Stimulated activated CD4-positive, alpha-beta T cell treated with anti-CD3 and anti-CD28 coated beads, TNF-alpha, amount 100 ng/mL, for 48 hours (primary cell): ENCODE measurements at places on chromosomes 2 and 18.

GRCh38 chr18:49560624-49561288 is 1.1 kb upstream of the LIPG start:
- no peak for DNase-seq

DNA sequence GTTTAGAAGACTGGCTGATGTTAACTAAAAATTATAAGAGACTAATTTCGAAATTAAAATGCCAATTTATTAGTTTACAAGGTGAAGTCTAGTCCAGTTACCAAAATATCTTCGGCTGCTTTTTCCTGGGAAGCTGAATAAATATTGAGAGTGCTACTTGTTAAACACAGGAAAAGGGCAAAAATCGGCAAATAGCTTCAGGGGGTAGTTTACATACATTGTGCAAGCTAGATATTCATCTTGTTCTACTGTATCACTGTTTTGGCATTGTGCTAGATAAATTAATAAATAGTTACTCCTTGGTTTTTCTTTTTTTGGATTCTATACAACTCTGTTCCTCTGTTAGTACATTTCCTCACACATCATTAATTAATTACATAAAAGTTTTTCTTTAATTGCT is 29.3 kb downstream of the NHEJ1 start:
- DNase-seq = no peak

DNA sequence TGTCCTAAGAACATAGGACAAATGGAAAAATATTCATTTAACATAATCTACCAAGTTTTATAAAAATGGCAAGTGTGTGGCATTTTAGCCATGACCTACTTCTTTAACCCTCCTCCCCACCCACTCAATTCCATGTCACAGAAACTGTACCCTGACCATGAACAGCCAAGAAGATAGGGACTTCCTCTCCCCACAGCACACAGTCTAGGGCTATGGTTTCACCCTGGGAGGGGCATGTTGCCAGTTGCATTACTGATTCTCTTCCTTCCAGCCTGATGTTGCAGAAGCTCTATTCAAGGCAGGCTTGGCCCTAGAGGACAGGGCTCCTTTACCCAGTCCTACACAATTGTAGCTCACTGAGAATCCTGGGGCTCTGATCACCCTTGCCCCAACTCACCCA is 153.6 kb upstream of the KLF7 start:
- no peak for DNase-seq

GRCh38 chr2:17894005-17894404 is 15.5 kb downstream of the KCNS3 start:
- DNase-seq = no peak

DNA sequence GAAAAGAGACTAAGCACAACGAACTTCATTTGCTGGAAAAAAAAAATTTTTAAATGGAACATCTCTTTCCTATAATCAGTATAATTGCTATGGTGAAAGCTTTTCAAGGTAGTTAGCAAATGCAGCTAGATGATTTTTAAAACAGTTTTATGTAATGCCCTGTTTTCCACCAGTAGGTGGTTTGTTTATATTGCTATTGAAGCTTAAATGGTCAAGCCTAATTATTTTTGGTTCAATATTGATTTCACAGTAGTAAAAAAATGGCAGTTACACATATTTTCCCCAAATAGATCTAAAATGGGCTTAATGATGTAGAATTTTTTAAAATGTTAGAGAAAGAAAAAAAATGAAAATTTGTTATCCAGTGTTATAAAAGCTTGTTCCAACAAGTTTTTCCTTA is 70.2 kb downstream of the CDH19 start:
- no peak for DNase-seq

GRCh38 chr18:42069036-42069435 is 114.0 kb downstream of the PIK3C3 start:
- no peak for DNase-seq

GRCh38 chr18:33751613-33752221 is 173.7 kb downstream of the ASXL3 start:
- DNase-seq = no peak

DNA sequence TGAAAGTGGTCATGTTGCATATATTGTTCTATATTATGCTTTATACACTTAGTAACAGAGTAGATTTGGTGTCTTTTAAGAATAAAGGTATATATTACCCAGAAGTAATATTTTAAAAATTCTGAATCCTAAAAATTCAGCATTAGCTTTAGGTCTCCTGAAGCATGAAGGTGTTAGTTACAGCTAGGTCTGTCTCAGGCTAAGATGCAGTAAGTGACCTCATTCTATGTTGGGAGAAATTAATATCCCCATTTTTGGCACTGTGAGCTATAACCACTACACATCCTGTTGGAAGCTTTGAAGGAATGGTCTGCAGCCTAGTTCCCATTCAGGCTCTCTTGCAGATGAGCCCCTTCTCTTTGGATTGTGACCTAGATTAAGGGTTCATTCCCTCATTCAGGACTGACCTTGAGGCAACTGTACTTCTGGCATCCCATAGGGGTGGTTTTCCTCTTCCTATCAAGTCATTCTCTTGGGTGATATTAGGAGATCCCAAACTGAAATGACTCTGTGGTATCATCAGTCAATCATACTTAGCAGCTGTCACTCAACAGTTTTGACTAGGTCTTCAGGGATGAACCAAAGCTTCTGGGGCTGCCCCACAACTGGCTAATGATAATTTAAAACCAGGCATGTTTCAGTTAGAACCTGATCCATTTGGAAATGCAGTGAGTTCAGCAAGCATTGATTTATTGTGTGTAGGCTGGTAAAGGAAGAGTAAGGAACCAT is 117.7 kb downstream of the GPD2 start:
- DNase-seq = no peak

GRCh38 chr2:30684996-30685395 is 122.2 kb downstream of the CAPN13 start:
- no peak for DNase-seq

- DNase-seq = no peak
These were observed 5.3 kb downstream of the NGEF start for GRCh38 chr2:233007739-233008138.

- no peak for DNase-seq
These were observed 56.2 kb downstream of the STRADB start for GRCh38 chr2:201507725-201508124.

DNA sequence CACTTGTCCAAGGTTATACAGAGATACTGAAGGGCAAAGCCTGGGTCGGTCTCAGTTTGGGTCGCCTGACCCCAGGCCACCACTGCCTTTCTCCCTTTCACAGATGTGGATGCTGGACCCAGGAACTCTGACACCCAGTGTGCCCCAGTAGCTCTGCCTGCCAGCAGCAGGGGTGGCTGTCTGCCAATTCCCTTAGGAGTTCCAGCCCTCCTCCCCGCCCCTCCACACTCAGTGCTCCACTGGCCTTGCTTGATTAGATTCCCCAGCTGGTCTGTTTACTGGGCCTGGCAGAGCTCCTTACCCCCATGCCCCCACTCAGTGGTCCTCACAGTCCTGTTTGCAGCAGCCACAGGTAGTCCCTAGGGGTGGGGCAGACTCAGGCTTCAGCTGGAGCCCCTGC is 75.5 kb downstream of the NPAS2 start:
- no peak for DNase-seq

DNA sequence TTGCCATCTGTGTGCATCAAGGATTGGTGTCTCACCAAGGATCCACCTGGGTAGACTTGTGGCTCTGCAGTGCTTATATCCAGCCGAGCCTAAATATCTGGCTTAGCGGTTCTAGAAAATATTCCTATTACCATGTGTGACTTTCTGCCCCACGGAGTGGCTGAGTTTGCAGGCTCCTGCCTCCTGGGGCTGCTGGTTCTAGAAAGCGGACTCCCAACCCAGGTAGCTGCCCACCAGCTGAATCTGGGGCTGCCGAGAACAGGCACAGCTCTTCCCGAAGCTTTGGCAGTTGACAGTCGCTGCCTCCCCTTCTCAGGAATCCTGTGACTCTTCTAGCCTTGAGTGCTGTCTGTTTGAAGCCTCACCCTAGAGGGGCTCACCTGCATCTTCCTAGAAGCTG is 104.6 kb downstream of the TPGS2 start:
- DNase-seq = no peak

- no peak for DNase-seq
These were observed 18.7 kb upstream of the RAPH1 start for GRCh38 chr2:203553784-203554183.

DNA sequence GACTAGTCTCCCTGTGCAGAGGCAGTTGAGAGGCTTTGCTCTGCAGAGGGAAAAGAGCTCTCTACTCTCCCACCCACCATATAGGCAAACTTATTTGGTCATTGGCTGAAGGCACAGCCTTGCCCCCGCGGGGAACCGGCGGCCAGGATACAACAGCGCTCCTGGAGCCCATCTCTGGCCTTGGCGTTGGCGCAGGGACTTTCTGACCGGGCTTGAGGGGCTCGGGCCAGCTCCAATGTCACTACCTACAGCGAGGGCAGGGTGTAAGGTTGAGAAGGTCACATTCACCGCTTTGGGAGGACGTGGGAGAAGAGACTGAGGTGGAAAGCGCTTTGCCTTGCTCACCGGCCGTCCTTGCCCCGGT is 2.2 kb downstream of the ONECUT2 start:
- no peak for DNase-seq

- DNase-seq = no peak
These were observed 9.8 kb upstream of the ZCCHC2 start for GRCh38 chr18:62512996-62513395.

DNA sequence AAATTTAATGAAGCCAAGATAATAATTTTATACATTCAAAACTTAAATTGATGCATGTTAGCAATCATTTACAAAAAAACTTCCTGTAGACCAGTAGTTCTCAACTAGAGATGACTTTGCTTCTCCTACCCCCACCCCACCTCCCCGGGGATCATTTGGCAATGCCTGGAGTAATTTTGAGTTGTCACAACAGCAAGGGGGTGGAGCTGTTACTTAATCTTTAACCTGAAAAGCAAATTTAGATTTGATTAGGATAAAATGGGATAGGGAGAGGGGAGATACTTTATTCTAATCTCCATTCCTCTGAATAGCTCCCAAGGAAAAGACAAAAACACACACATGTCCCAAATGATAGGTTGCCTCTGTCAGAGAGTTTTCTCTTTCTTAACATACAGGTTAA is 4.2 kb downstream of the SLC40A1 start:
- no peak for DNase-seq

- DNase-seq = no peak
These were observed 254.5 kb downstream of the DSEL start for GRCh38 chr18:67261931-67262552.

- DNase-seq = no peak
These were observed 2.1 kb downstream of the GATA6 start for GRCh38 chr18:22171258-22172119.

DNA sequence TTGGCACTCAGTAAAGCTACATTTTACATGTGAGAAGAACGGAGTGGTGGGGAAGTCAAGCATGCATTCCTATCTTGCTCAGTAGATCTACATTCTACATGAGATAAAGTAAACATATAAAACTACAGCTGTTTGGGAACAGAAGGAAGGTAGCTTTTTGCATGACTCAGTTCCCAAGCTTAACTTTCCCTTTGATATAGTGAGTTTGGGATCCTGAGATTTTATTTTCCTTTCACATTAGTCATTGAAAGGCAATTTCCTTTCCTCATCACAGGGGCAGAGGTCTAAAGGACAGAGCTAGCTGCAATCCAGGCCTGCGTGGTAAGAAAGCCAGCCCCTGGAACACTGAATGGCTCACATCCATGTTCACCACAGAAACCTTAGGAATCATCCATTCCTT is 257.2 kb downstream of the SRBD1 start:
- no peak for DNase-seq

DNA sequence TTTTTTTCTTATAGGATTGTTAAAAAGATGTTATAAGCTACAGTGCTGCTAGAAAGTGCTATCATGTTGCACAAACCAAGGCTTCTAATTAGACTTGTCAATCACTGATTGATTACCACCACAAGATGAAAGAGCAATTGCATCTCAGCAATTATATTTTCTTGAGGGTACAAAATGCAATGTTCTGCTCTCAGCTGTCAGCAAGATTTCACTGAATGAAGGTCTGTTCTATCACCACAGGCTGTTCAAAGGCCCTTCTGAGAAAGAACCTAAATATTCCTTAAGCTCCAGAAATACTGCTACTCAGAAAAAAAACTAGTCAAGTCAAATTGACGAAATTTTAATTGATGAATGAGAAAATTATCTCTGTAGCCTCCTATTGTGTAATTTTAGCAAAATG is 301.9 kb upstream of the KYNU start:
- no peak for DNase-seq

DNA sequence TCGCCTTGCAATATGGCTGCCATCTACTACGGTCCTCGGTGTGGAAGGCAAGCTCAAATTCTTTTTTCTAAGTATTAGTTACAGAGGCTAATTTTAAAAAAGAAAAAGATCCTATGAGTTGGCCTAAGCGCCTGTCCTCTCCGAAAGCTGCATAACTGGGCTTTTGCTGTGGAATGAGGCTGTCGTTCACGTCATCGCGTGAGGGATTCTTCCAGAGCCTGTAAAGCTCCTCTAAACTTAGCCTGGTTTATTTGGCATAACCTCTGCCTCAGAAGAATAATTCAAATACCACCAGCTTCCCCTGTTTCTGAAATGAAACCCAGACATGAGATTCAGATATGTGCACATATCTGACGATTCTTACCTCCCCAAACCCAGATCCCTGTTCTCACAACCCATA is 187.4 kb downstream of the DNER start:
- no peak for DNase-seq

DNA sequence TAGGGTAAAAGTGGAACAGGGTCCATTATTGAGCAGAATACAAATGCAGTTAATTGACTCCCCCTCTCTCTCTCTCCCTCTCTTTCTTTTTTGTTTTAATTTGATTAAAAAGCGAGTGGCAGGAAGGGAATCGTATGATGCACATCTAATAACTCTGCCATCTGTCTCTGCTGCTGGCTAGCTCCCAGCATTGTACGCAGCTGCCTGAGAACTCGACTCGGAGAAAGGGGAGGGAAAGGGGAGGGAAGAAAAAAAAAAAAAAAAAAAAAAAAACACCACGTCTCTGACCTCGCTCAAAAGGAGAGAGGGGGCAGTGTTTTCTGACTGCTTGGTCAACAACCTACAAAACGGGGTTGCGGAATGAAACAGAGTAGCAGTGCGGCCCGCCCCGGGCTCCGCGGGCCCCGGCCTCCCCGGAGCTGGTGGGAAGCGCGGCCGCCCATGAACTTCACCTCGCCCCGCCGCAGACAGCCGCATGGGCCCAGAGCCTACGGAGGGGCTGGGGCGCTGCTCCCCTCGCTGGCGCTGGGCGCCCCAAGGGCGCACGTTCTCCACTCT is 265.7 kb downstream of the TCF4 start:
- no peak for DNase-seq

GRCh38 chr2:119259296-119259860 is 35.7 kb downstream of the STEAP3 start:
- DNase-seq = no peak

DNA sequence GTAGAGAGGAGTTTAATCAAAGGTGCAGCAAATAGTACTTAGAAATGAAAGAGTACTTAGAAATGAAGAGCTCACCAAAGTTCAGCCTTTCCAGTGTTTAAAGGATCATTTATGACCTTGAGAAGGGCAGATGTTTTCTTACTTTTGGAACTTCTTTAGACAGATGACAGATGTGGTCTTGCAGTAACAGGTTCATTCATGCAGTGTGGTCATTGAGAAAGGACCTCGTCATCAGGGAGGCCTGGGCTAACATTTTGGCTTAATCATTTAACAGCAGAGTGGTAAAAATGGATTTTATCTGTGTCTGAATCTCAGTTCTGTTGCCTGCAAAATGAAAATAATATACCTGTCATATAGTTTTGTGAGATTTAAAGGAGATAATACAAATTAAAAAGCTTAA is 75.1 kb upstream of the NT5C1B start:
- DNase-seq = no peak
